ENCODE measurements at places on chromosomes 3 and 15.

- DNase-seq = no peak
Observed at GRCh38 chr3:46280105-46280797, 38.0 kb downstream of the CCR3 start.

GRCh38 chr15:40246496-40247280 lies 7.8 kb downstream of the PAK6 start:
- no peak for DNase-seq

GRCh38 chr3:129992781-129993180 lies 18.3 kb downstream of the TRH start:
- no peak for DNase-seq

- DNase-seq = no peak
Observed at GRCh38 chr15:68349151-68349550, 71.6 kb downstream of the FEM1B start.

- DNase-seq = no peak
Observed at GRCh38 chr3:116129187-116129946, 315.9 kb downstream of the LSAMP start.

DNA sequence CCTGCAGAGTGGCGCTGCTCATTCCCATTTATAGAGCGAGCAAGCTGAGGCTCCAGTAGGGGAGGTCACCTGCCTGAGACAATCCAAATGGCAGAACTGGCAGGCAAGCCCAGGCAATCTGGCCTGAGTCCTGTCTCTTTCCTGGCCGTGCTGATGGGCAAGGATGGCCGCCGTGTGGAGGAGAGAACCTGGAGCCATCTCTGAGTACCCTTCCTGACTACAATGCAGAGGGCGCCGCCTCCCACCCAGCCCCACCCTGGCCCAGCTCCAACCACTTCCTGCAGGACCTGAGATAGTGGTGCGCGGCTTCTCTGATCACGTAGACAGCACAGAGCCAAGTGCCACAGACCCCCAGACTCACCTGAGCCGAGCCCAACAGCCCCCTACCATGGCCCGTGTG lies 7.0 kb downstream of the TLR9 start:
- DNase-seq = no peak

DNA sequence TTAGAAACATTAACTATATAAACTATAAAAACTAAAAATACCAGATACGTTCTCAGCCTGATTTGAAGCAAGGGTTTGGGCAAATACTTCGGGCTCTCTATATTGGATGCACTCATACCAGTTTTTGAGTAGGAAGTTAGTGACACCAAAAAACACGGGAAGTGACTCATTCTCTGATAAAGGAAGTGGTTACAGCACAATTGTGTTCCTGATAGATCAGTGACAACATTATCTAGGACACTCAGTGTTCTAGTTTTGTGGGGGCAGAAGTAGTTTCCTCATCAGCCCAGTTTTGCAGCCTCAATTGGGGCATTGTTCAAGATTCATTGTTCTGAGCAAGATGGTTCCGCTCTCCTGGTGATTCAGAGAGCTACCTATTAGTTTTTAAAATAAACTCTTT lies 469.6 kb upstream of the DPPA4 start:
- no peak for DNase-seq

- DNase-seq = peak; percentile 98
Observed at GRCh38 chr15:74799856-74800558, 12.6 kb upstream of the LMAN1L start.

GRCh38 chr3:128590948-128591347 lies 59.7 kb downstream of the RPN1 start:
- no peak for DNase-seq

- DNase-seq = no peak
Observed at GRCh38 chr3:51813539-51813938, 34.5 kb upstream of the IQCF6 start.

DNA sequence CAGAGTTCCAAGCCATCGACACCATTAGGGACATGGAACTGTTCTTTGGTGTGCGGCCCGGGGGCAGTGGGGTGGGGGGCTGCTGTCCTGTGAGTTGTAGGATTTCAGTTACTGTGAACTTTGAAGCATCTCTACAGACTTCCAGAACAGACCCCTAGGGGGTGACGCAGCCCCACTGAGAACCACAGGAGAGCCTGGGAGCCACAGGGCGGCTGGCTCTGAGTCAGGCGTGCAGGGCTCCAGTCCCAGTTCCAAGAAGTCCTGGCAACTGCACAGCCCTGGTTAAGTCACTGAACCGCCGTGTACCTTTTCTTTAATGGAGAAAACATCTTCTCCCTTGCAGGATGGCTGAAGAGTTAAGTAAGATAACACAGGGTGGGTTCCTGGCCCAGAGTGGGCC lies 23.5 kb upstream of the LRTM1 start:
- DNase-seq = no peak

GRCh38 chr15:55909036-55909811 lies 84.2 kb downstream of the NEDD4 start:
- no peak for DNase-seq

GRCh38 chr3:138846262-138846791 lies 11.6 kb upstream of the PIK3CB start:
- no peak for DNase-seq

DNA sequence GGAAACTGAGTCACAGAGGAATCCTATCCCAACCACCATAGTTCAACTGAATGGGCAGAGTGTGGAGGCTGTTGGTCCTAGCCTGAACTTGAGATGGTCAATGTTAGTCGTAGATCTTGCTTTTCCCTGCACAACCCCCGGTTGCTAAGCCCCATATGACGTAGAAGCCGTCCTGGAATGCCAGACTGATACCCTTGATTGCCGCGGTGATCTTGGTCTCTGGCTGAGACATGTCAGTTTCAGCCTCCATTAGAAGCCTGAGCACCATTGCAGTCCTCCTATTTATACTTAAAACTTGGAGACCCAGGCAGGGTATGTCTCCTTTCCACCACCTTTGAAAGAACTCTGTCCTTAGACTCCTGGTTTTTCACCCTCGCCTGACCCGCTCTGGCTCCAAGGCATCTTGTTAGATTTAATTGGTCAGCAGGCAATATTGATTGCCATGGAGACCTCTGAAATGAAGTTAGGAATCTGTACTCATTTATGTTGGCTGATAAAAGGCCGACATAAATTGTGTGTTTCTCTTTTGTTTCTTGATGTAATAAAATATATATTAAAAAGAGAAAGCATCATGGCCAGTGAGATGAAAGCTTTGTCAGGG lies 53.4 kb downstream of the RPLP1 start:
- DNase-seq = no peak

GRCh38 chr3:89584398-89584797 lies 477.0 kb downstream of the EPHA3 start:
- DNase-seq = no peak

- no peak for DNase-seq
Observed at GRCh38 chr3:148883163-148883562, 18.1 kb downstream of the CPA3 start.

DNA sequence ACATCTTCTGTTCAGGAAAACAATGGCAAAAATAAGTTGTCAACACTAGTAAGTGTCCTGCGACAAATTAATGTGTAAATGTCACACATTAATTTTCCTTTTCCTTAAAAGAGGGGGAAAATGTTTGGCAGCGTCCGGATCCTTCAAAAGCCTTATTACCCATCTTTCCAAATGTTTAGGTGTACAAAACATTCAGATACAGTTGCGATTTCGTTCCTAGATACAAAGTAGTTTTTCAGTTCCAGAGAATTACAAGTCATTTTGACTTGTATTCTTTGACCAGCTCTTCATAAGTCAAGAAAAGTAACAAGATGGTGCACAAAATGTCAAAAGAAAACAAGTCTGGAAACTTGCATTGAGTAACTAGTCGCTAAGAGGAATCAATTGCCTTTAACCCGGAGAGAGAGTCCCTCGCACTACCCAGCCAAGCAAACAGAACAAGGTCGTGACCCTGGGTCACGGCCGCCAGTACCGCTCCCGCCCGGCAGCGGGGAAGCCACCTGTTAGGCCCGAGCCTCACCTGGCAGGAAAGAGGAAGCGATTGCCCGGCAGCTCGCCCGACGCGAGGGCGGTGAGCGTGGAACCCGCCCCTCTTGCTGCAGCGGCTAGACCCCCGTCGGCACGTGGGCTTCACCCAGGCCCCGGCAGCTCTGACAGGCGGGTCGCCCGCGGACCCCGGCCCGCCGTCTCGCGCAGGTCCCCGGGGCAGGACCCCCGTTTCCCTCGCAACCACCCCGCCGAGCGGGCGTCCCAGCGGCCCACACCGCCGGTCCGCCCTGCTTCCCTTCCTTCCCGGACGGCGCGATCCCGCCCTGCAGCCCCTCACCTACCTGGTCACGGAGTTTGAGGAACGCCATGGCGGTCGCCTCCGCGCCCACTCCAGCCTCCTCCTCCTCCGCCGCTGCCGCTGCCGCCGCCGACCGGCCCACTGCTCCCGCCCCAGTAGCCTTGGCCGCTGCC lies 61.0 kb upstream of the ANKRD28 start:
- peak; percentile 53 for DNase-seq

- no peak for DNase-seq
Observed at GRCh38 chr15:81536356-81536755, 162.3 kb upstream of the TMC3 start.

DNA sequence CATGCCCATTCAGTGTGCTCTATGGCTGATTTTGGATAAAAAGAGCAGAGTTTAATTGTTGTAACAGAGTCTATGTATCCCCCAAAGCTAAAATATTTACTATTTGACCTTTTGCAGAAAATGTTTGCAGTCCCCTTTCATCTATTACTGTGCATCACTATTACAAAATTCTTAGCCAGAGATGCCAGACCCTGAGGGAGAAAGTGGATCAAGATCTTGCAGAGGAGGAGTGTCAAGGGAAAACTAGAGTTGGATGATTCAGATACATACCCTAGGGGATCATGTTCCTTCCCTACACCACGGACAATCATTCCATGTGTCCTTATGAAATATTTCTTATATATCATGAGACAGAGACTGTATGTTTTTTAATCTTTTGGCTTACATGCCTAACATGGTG lies 68.6 kb upstream of the TPRG1 start:
- no peak for DNase-seq

DNA sequence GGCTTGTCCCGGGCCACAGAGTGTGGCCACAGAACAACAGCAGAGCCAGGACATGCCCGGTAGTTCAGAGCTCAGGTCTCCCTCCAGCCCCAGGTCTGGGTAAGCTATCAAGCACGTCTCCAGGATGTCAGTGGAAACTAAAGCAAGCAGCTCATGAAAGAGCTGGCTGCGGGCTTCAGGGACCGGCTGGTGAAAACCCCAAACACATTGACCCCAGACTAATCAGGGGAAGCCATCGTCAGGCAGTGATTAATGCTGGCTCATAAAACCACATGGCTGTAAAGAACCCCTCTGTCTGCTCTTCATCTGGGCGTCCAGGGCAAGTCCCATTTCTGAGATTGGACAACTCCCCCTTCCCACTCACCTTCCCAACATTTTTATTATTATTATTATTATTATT lies 37.8 kb downstream of the LMCD1 start:
- no peak for DNase-seq

- no peak for DNase-seq
Observed at GRCh38 chr3:170033489-170033888, 4.3 kb upstream of the GPR160 start.

- no peak for DNase-seq
Observed at GRCh38 chr3:69255928-69256327, 130.0 kb downstream of the FRMD4B start.

DNA sequence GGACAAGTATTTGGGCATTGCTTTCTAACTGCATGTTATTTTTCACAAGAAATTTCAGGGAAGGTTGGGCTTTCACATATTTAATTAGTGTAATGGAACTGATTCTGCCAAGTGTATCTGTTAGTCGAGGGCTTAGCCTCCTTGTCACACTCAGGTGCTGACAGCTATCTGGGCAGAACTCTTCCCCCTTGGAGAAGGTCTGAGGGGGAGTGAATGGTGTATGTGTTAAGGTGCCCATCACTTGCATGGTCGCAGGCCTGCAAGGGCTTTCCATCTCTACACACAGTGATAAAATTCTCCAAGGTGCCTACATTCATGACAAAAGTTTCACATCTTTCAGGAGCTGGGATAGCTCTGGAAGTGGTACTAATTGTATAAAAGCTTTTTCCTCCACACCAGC lies 97.6 kb upstream of the ICE2 start:
- no peak for DNase-seq

GRCh38 chr3:126523745-126524428 lies at the start of gene CHST13:
Gene CHST13, plus strand, starts transcription at chr3:126524155. Its CDS starts 178 bp downstream, at chr3:126524333.
- DNase-seq = no peak

DNA sequence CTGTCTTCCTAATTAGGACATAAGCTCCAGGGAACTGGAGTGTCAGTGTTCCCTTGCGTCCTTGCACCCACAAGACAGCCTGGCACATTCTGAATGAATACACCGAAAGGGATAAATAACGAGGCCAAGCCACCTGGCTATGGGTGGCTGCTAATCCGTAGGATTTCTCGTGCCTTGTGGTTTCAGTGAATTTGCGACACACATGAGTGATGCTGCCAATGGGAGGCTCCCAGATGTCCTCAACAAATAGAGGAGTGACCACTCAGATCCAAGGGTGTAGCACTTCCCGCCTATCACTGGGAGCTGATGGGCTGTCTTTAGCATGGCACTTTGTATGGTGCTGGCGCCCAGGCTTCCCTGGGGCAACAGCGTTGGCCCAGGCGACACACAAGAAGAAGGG lies 43.4 kb downstream of the APBA2 start:
- no peak for DNase-seq

GRCh38 chr3:19348941-19349564 lies 200.7 kb downstream of the KCNH8 start:
- no peak for DNase-seq

GRCh38 chr3:57062101-57062631 lies 1.7 kb downstream of the SPATA12 start:
- no peak for DNase-seq

- DNase-seq = no peak
Observed at GRCh38 chr3:44682182-44682896, 30.1 kb upstream of the ZNF502 start.

- no peak for DNase-seq
Observed at GRCh38 chr15:75483961-75484360, 32.5 kb upstream of the SIN3A start.

DNA sequence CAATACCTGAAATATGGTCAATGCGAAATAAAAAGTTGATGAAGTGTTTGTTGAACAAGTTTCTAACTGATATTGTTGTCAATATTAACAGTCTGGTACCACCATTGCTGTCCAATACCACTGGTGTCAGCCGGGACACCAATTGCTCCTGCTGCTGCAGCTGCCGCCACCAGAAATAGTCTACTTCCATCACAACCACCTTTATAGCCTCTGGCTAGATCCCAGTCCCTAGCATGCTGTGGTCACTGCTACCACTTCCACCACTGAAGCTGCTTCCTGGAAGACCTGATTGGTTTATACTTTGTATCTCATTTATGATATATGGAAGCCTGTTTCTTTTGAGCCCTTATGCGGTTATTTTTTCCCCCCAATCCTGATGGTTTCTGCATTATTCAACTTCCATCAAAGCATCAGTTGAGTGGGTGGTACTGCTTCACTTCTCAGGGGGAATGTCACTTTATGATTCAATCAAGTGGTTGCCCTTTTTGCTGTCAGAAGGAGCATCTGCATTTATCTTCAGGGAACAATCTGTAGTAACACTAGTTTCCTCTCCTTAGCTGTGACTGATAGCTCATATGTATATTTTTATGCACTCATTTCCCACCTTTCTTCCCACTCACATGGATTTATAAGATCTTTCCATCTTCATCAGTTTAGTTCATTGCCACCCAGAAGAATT lies 11.7 kb downstream of the LNP1 start:
- DNase-seq = no peak
